ENCODE measurements at places on chromosomes 5 and 9.

DNA sequence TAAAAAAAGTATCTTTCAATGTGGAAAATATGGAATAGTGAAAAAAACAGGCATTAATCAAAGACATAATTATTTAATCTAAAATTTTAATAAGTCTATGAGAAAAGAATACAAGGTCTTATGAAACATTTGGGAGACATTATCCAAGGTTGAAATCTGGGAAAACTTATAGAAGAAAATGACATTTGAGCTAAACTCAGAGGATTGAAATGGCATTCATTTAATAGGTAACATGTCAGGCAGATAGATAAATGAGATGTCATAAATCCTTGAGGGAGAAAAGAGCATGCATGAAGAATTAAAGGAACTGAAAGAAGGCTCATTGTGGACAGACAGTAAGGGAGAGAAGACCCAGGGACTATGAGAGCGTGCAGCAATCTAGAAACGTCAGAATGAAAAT, 284.4 kb downstream of the PRR16 start:
- no peak for DNase-seq

- peak; percentile 40 for DNase-seq
Measured at GRCh38 chr9:14198841-14199455, 115.0 kb downstream of the NFIB start.

- DNase-seq = no peak
Measured at GRCh38 chr5:179411161-179411841, 66.0 kb upstream of the ADAMTS2 start.

GRCh38 chr5:29879401-29879800, 1314.1 kb upstream of the CDH6 start:
- DNase-seq = no peak

DNA sequence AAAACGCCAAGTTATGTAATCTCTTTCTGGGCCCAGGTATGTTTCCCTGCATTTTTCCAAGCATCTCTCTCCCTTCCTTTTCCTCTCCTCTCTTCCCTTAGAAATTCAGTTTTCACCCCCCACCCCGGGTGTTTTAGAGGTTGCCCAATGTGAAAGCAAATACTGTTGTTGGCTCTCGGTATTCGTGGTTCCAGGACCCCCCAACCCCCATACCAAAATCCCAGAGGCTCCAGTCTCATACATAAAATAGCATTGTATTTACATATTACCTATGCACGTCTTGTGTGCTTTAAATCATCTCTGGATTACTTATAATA, 48.8 kb downstream of the ACER2 start:
- no peak for DNase-seq

DNA sequence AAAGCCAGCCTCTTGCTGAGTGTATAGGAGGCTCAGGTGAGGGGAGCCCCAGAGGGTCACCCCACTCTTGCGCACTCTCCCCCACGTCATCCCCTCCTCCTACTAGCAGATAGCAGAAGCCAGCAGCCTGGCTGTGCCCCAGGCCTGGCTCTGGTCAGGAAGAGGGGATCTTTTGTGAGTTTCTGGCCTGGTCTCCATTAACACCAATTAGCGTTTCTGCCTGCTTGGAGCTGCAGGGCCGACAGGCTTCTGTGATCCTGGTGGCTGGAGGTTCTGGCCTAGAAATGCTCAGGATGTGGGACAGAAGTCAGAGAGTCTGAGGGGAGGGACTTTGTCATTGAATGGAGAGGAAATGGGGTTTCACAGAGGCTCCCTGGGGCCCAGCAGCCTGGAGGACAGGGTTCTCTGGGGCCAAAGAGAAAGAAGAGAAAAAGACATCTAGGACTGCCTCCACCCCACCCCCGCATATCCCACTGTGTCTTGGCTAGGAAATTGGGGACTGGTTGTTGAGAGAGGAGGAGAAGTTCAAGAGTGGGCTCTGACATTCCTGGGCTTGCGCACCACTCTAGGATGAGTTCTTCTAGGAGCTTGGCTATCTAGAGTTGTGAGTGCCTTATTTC, 47.5 kb upstream of the ARAP3 start:
- no peak for DNase-seq

DNA sequence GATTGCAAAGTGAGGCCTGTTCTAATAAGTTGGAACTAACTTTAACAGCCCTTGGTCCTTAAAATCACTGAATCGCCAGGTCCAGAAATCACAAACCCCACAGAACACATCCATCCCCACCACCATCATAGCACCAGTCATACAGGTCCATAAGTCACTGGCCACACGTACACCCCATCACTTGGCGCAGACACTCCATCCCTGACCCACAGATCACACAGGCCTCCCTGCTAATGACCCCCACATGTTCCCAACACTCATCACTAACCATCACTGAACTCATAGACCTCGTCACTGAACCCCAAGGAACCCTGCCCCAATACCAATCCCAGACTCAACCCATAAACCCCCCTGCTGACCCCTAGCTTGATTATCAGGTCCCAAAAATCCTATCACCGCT, 41.2 kb upstream of the ZNF300 start:
- no peak for DNase-seq

DNA sequence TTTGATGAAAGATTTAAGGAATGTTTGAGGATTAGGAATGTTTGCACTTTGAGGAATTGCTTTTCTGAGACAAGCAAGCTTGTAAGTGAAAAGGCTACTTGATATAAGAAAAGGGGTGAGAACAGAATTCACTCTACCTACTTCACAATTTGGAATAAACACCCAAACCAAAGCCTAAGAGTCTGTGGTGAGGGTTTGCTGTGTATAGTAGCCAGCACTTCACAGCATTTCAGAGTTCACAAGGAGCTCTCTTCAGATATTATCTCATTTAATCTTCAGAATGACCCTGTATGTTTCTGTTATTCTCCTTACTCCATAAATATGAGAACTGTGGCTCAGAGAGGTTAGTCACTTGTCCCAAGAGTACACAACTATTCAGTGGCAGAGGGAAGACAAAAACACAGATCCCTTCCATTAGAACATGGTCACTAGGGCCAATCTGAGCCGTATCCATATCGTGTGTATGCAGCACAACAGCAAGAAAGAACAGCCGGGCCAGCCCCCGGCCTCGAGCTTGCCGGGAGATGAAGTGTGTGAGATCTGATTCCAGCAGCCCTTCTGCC, 92.4 kb downstream of the FRMD3 start:
- DNase-seq = no peak

DNA sequence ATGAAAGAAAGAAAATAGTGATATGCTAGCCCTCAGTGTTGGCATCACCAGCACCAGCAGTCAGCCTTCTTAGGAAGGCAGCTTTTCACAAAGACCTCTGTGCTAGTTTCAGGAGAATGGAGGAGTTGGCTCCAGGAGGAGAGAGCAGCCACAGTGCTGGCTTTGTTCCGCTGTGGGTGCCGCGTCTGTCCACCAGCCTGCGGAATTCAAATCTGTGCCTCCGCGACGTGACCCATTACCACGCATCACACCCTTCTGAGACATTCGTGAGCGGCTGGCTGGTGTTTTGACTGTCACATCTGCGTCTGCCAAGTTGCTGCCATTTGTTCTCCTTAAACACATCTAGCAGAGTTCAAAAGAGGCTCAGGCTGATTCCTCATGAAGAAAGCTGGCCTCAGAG, 34.4 kb downstream of the SNX18 start:
- DNase-seq = no peak

- DNase-seq = no peak
Measured at GRCh38 chr9:16243798-16244197, 626.7 kb downstream of the BNC2 start.

DNA sequence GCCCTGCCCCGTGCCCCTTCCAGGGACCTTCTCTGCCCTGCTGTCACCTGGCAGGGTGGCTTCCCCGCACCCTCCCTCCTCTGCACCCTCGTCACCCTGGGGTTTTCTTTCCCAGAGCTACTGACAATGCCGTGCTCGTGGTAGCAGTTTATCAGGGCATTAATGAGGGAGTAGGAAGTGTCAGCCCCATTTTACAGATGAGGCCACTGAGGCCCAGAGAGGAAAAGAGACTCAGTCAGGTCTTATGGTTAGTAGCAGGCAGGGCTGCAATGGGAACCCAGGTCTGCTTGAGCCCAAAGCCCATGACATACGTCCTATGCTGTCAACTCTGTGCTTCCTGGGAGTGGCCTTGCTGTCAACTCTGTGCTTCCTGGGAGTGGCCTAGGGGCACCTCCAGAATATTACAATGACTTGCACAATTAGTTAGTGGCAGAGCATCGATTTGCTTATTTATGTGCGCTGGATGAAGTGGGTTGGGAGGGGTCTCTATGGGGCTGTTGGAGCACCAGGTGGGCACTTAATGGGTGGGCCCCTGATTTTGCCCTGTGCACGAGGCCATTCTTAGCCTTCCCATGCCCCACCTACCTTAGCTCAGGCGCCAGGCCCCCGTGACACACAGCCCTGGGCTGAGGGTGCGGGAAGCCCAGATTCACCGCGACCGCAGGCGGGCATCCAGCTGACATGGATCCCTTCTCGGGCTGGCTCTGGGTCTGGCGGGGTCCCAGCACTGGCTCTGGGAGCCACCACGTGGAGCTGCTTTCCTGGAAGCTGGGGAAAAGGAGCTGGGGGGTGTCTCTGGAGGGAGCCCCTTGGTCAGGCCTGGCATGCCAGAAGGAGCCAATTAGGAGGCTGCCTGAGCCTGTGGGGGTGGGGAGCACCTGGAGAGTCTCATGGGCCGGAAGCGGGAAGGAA, 82.0 kb upstream of the ORM1 start:
- DNase-seq = no peak

- DNase-seq = no peak
Measured at GRCh38 chr9:3299872-3300271, 225.9 kb downstream of the RFX3 start.
